ENCODE measurements at places on chromosomes 5 and 9.

DNA sequence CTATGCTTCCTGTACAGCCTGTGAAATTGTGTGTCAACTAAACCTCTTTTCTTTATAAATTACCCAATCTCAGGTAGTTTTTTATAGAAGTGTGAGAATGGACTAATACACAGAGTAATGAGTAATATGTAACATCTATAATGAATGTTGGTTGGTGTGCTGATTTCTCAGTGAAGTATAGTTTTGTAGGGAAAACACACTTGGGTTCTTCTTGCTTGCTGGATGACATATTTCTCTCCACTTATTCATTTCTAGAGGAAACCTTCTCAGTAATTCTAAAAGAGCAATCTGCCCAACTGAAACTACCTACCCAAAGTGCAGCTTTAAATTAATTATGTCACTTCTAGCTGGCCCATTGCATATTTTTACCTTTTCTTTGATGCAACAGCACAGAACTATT lies 81.1 kb upstream of the RORB start:
- no peak for DNase-seq

DNA sequence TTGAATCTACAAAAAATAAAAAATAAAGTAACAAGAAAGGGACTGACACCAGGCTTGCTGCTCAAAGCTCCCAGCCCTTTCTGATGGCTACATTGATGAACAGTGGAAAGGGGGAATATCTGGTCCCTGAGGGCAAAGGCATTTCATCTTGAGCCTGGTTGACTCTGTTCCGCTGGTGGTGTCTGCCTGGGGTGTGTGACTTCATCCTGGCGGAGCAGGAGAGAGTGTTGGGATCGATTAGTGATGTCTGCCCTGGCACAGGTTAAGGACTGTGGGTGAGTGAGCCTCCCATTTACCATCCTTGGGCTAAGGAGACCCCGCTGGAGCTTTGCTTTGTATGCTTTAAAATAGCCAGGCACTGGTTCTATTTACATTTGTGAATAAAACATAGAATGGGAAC lies 56.9 kb upstream of the ASS1 start:
- DNase-seq, result no peak

- no peak for DNase-seq
These were observed 171.2 kb upstream of the MPDZ start for GRCh38 chr9:13450723-13451122.

GRCh38 chr5:80885396-80886000 lies 74.7 kb upstream of the RASGRF2 start:
- DNase-seq, result no peak

All from right hindlimb (tissue), 1 donor.